ENCODE measurements at places on chromosomes 11 and 22.

DNA sequence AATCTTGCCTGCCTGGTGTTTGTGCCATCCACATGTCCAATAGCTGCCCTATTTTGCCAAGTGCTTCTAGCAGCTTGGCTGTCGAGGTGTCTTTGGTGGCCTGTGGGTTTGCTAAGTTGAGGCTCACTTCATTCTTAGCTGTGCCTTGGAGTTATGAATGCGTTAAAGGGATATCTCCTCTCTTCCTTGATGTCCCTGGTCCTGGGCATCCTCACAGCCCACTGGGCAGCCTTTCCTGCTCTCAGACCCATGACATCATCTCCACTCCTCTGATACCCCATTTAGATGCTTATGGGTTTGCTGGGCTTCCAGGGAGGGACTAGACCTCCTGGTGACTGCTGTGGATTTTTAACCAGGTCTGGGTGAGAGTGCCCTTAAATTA, 1.3 kb downstream of the LDLRAD3 start:
- DNase-seq, result no peak

DNA sequence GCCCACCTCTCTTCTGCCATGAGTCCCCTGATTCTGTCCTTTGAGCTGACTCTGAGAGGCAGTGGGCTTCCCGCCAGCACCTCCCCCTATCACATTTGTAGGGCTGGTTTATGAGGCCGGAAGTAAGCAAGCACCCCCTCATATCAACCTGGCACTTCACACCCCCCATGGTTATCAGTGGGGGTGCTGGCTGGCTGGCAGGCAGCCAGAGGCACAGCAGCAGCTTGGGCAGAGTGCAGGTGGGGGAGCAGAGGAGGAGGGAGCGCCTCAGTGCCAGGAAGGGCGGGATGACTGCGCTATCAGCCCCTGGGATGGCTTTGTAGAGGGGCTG, 22.9 kb upstream of the CHRM4 start:
- DNase-seq, result no peak

GRCh38 chr11:1696608-1697570, at the start of gene KRTAP5-6:
Gene KRTAP5-6 (plus strand): TSS chr11:1697195. CDS start chr11:1697246, 51 bp downstream.
- no peak for DNase-seq

DNA sequence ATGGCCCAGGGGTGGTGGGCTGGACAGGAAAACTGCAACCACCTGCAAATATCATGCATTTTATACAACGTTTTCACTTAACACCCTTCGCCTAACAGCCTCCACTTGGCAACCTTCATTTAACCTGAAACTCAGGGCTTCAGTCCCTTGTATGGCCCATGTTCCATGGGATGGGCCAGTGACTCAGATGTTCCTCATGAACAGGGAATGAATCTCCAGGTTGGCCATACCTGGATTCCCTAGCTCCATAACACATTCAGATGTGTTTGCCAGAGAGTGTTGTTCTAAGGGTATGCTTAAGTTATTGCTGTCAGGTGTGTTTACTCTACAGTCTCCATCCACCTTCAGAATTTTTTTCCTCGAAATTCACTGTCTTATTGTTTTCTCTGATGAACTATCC, 316.9 kb downstream of the JRKL start:
- no peak for DNase-seq

DNA sequence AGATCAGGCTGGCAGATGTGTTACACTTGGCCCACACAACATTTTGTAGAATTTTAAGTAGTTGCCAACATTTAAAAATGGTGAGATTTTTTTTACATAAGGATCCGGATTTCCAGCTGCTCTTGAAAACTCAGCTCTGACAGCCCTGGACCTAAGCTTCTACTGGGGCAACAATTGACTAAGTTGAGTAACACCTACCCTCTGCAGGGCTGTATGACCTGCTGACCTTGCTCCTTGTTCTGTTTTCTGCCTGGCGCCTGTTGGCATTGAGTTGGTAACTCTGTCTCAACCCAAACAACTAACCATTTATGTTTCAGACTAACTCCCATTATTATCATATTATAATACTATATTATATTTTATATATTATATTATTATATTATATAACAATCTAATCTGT, 21.1 kb upstream of the LRRC55 start:
- DNase-seq, result no peak

- no peak for DNase-seq
Measured at GRCh38 chr11:111945198-111945597, 8.1 kb downstream of the DIXDC1 start.

- no peak for DNase-seq
Measured at GRCh38 chr22:35226958-35227647, 30.2 kb upstream of the HMGXB4 start.

GRCh38 chr22:37763012-37763411, 44.7 kb upstream of the GCAT start:
- no peak for DNase-seq

Measured in PC-9 (cell line).